ENCODE measurements at places on chromosomes 7 and 10. TPM values are rescaled to one million over a fixed set of nuclear protein-coding genes. Genes with fewer than 3 reads are reported as not detected.

CHRM2 gene
- polyA plus RNA-seq: not detected

CPXM2 gene
- polyA plus RNA-seq: not detected

PTPRN2 gene
- polyA plus RNA-seq: not detected

C7orf33 gene
- not detected for polyA plus RNA-seq

TUBGCP2 gene
- 56.4 TPM for polyA plus RNA-seq

ADARB2 gene
- polyA plus RNA-seq: not detected

ERLIN1 gene
- 42.5 TPM for polyA plus RNA-seq

FAM25G gene
- 1.4 TPM for polyA plus RNA-seq

NODAL gene
- polyA plus RNA-seq: 0.41 TPM

KMT2C gene
- polyA plus RNA-seq: 7.2 TPM

AGMO gene
- not detected for polyA plus RNA-seq

CRYGN gene
- polyA plus RNA-seq: not detected

ATOH7 gene
- 0.03 TPM for polyA plus RNA-seq

AGR2 gene
- 8.7 TPM for polyA plus RNA-seq

TEX47 gene
- polyA plus RNA-seq: not detected

VPS50 gene
- 6.9 TPM for polyA plus RNA-seq

FAM25A gene
- 5.8 TPM for polyA plus RNA-seq

GPRIN2 gene
- polyA plus RNA-seq: 0.20 TPM

NACAD gene
- polyA plus RNA-seq: 0.18 TPM

TUBAL3 gene
- polyA plus RNA-seq: 7.4 TPM

GPR15LG gene
- not detected for polyA plus RNA-seq

TUBB8 gene
- polyA plus RNA-seq: 0.02 TPM

SAMD9L gene
- polyA plus RNA-seq: 0.56 TPM

Data from mammary epithelial cell (primary cell).